ENCODE measurements at places on chromosomes 4 and X. TPM values are rescaled to one million over a fixed set of nuclear protein-coding genes. Genes with fewer than 3 reads are reported as not detected.
A peak's percentile ranks its signal among the peaks of the same experiment; 100 is the strongest.

- DNase-seq, result no peak
Measured at GRCh38 chr4:123265443-123265842, 131.2 kb upstream of the SPRY1 start.

- DNase-seq, result no peak
Measured at GRCh38 chr4:151540728-151541388, 131.9 kb downstream of the FHIP1A start.

CPEB2 gene
- 3.5 TPM for total RNA-seq

KLB gene
- 0.43 TPM for total RNA-seq

- no peak for DNase-seq
Measured at GRCh38 chrX:40061871-40062524, 35.8 kb downstream of the BCOR start.

GRCh38 chr4:3269991-3270611, 21.1 kb downstream of the MSANTD1 start:
- peak; percentile 7 for DNase-seq

- DNase-seq, result no peak
Measured at GRCh38 chr4:3407171-3407771, 34.5 kb upstream of the HGFAC start.

SPP1 gene
- total RNA-seq, result 3.7 TPM

SLC9B1 gene
- 0.79 TPM for total RNA-seq

- no peak for DNase-seq
Measured at GRCh38 chr4:660401-660800, 13.7 kb downstream of the ATP5ME start.

DNA sequence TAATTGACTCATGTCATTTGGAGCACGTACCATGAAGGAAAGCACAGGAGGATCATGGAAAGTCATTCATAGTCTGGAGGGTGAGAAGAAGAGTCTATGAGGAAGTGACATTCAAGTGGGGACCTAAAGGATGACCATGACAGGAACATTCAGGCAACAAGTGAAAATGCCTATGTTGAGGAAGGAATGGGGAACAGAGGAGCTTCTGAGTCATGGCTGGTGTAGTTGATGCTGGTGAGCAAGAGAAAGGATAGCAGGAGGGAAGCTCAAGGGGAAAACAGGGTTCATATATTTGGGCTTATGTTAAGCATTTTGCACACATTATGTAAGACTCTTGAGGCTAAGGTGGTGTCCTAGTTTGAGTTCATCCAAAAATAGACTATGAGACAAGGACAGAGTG, 318.6 kb downstream of the HNRNPD start:
- no peak for DNase-seq

DNA sequence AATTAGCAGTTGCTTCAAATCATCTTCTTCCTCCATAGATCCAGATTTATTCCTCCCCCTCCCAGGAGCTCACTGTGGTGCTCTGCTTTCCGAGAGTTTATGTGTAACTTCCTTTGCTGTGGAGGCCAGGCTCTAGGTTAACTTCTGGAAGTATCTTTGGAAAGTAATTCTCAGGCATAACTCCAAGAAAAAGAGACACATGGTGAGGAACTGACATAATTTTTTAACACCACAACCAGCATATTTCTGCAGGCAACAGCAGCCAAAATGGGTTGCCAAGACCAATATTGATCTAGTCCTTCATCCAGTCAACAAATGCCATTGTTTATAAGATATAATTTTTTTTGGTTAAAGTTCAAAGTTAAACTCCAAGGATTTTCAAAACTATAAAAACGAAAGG, 114.5 kb upstream of the RBPJ start:
- DNase-seq, result no peak

- no peak for DNase-seq
Measured at GRCh38 chr4:124420166-124420695, 292.3 kb downstream of the ANKRD50 start.

DNA sequence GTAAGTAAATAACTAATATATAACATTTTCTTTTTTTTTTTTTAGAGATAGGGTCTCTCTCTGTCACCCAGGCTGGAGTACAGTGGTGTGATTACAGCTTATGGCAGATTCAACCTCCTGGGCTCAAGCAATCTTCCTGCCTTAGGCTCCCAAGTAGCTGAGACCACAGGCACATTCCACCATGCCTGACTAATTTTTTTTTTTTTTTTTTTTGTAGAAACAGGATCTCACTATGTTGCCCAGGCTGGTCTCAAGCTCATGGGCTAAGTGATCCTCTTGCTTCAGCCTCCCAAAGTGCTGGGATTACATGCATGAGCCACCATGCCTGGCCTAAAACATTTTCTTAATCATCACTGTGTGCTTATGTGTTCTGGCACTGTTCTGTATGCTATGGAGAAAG, 32.8 kb downstream of the MGARP start:
- no peak for DNase-seq

DNA sequence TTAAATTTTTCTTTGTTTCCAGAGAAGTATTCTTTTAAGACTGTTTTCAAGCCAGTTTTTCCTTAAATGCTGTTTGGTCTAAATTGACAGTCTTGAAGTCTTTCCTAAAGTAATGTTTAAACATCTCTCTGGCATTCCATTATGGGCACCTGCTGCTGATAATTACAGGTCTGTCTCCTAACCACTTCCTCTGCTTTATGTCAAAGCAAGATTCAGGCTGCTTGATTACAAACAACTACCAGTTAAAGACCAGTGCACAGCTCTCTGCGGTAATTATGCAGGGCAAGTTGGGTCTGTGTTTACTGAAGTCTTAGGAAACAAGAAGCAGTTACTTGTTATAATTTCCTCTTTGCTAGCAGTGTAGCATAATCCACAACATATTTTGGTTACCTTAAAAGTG, 17.6 kb downstream of the UNC5C start:
- DNase-seq, result no peak

GAGE13 gene
- total RNA-seq, result not detected

DNA sequence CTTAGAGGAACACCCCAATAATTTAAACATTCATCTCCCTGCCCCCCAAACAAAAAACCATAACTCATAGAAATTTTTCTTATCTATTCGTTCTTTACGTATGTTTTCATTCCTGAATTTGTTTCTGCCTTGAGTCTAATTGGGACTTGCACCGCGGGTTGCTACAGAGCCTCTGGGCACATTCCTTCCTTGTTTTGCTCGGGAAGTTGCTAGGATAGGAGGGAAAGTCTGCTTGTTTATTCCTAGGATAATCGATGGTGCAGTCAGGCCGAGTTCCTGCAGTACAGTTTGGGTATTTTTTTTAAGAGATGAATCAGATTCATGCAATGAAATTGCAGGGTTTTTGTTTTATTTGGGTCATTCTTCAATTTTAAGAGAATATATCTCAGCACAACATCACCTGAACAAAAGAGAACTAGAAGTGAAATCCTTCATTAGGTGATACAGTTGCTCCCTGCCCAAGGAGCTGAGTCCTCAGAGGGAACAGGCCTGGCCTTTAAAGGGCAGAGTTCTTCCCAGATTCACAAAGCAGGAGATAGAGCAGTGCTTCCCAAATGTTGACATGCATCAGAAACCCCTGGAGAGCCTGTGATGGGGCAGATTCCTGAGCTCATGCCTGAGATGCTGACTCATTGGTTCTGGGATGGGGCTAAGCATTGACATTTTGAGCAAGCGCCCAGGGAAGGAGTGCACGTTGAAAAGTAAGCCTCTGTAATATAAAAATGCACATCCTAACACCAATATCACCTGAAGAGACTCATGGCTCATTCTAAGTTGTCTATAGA, 114.9 kb upstream of the FAM9B start:
- no peak for DNase-seq

DNA sequence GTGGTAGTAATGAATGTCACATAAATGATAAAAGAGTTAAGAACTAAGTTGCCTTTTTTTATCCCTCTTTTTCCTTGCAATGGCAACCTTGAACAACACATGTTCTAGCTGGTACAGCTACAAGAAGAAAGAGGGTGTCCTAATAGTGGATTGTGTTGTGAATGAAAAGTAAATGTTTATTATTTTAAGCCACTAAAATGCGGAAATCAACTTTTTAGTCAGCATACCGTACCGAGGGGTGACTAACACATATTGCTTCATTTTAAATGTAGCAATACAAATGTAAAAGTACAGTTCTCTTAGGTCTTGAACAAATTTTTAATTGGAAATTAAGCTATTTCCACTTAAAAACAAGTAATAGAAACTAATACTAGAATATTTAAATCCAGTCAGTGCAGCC, 17.7 kb upstream of the AP1AR start:
- no peak for DNase-seq

- DNase-seq, result no peak
Measured at GRCh38 chrX:10597871-10598270, 22.5 kb downstream of the MID1 start.

DNA sequence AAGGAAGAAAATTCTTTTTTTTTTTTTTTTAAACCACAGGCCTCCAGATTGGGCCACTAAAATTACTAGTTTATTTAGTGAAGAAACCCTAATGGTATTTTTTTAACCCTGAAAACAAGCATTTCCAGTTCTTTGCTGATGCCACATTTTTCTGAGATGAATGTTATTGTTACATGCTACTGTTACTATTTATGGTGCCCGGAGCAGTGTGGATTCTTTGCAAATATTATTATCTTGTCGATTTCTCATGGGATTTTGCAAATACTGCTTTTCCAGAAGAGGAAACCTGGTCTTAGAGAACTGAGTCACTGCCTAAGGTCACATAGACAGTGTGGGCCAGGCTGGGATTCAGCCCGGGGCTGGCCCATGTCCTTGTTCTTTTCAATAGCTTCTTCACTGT, 8.7 kb upstream of the ALAS2 start:
- no peak for DNase-seq

- no peak for DNase-seq
Measured at GRCh38 chr4:98570151-98570797, 88.1 kb downstream of the TSPAN5 start.

ADGRG4 gene
- total RNA-seq, result 3.9 TPM

RBM3 gene
- 140 TPM for total RNA-seq

- DNase-seq, result no peak
Measured at GRCh38 chr4:16150716-16151115, 66.9 kb upstream of the PROM1 start.

- no peak for DNase-seq
Measured at GRCh38 chrX:2594491-2594890, 93.7 kb upstream of the DHRSX start.

DNA sequence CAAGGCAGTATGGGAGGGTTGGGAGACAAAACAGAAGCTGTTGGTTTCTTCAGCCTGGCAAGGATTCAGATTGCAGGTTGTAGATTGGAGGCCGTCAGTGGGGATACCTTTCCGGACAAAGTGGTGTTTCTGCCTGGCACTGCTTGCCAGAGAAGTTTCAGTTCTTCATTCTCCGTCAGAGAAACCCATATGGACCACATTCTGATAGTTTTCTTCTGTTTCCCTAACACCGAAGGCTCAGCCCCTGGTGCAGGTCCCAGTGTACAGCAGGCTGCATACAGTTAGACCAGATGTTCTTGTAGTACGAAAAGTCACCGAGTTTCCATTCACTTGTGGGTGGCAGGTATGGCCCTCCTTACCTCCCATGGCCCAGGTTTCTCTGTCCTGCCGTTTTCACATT, 107.3 kb downstream of the PTTG2 start:
- DNase-seq, result no peak

DNA sequence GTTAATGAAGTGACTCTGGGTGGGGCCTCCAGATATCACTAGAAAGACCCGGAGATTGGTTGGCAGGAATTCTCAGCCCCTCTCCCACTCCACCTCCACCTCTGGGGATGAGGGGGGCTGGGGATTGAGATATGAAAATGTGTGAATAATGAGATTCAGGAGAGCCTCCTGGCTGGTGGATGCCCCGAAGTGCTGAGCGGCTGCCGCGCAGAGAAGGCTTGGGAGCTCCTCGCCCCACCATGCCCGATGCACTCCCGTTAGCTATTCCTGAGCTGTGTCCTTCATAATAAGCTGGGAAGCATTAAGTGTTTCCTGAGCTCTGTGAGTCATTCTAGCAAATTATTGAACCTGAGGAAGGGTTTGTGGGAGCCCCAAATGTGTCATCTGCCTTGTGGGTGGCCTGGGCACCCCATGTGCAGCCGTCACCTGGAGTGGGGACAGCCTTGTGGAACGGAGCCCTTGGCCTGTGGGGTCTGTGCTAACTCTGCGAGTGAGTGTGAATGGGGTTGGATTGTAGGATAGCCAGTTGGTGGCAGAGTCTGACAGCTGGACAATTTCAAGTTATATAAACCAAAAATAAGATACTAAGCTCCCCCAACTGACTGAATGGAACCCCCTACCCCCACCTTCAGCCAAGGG, 4.4 kb upstream of the MAEA start:
- no peak for DNase-seq

CEP135 gene
- 15.5 TPM for total RNA-seq

GRCh38 chr4:2925931-2926860, 37.0 kb downstream of the NOP14 start:
- no peak for DNase-seq

DNA sequence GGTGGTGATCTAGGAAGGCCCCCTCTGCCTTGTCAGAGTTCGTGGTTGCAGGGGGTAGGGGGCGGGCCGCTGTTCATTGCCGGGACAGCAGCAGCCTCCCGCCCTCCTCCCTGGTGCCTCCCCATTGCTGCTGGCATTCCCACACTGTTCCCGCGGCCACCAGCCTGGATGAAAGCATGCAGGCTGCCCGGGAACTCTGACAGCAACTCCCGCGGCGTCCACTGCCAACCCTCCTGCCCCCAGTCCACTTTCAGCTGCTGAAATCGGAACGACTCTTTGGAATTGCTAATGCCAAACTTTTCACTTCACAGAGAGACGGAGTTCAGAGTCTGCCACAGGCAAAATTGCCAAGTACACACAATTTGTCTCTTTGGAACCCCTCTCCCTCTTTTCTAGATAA, 121.9 kb downstream of the BEND2 start:
- no peak for DNase-seq

CXorf66 gene
- total RNA-seq, result not detected

DNA sequence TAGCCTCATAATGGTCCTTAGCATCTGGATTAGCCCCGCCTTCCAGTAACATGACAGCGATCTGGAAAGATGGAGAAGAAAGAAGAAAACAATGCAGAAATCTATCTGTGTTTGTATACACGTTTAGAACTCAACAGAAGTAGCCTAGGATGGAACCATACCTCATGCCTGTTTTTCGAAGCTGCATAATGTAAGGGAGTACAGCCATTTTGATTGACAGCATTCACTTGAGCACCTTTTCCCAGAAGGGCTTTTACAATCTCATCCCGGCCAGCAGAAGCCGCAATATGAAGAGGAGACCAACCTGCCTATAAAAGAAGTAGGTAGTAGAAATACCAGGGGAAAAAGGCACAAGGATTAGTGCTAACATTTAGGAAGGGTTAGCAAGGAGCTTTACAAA, 3.5 kb downstream of the PSMD10 start:
- DNase-seq, result no peak

DNA sequence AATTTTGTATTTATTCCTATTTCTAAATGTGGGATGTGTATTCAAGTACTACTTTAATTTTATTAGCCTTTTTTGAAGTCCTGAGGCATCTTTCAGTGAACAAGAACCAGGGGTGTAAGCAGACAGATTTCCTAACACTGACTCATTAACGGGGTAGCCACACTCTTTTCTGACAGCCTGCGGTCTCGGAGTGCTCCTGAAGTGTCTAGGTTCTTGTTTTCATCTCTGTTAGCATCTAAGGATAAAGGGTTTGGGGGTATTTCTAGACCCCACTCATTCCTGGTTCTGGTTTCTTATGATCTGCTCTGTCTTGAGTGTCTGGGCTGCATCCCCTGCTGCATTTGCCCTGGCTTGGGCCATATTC, 71.9 kb downstream of the GC start:
- DNase-seq, result no peak
